ENCODE measurements at places on chromosomes 4 and X.

DNA sequence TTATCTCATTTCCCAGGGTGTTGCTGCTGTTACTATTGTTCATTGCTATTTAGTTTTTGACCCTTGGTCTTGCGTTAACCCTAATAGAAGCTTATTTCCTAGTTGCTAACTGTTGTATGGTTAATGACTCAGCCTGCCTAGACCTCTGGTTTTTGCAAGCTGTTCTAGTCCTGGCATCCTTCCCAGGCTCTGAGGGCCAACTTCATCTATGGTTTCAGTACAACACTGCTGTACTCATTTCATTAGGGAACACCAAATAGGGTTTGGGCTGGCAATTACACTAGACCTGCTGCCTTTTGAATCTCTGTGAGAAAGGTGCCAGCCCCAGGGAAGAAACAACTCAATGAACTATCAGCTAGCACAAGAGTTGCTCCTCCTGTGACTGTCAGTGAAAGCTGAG lies 59.6 kb downstream of the DCX start:
- DNase-seq, result no peak

DNA sequence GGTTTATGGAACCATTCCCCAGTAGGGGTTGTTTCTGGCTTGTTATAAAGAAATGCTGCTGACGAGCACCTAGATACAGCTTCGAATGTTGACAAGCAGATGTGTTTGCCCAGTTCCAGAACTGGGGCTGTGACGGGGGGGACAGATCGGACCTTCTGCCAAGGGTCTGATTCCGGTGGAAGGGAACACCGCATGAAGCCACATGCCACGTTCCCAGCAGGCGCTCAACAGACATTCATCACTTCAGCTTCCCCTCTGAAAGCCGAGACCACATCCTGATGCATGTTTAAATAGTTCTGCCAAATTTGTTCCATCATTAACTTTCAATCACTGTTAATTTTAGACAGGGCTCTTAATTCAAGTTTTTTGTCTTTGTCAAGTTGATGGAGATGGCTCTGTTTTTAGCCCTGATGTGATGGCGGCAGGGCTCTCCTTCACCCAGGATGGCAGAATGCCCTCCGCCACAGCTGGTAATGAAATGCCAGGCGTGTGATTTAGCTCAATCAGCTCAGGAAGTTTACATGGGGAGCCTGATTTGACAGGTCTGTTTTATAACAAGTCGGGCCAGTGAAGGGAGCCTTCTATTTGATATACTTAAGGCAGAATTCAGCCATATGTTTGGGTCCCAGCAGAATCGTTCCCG lies 57.4 kb downstream of the PSAPL1 start:
- DNase-seq, result no peak

- no peak for DNase-seq
Measured at GRCh38 chrX:119686087-119686691, 6.8 kb downstream of the SEPTIN6 start.

DNA sequence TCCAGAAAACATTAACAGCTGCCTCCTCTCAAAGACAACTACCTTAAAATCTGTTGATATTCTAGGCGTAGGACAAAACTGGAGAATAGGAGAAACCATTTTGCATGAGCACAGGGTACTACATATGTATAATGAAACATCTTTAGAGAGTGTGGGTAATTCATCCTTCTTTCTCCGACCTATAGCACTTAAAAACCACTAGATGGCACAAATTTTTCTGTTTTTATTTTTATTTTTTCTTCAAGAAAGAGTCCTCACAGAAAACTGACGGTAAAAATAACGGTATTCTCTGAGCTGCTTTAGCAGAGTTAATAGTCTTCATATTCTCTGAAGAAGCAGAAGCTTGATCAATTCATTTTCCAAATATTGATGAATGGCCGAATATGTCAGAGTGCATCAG lies 14.6 kb downstream of the SMIM31 start:
- DNase-seq, result no peak

GRCh38 chrX:129779747-129780146 lies at the start of gene SASH3:
Gene SASH3, plus strand, starts transcription at chrX:129779949. Its CDS starts 149 bp downstream, at chrX:129780098.
- DNase-seq, result peak; percentile 66

All from activated naive CD8-positive, alpha-beta T cell treated with anti-CD3 and anti-CD28 coated beads, Interleukin-2, amount 50 U/mL, for 24 hours (primary cell).